Osteoblast (primary cell): ENCODE measurements at places on chromosomes 4 and X.

DNA sequence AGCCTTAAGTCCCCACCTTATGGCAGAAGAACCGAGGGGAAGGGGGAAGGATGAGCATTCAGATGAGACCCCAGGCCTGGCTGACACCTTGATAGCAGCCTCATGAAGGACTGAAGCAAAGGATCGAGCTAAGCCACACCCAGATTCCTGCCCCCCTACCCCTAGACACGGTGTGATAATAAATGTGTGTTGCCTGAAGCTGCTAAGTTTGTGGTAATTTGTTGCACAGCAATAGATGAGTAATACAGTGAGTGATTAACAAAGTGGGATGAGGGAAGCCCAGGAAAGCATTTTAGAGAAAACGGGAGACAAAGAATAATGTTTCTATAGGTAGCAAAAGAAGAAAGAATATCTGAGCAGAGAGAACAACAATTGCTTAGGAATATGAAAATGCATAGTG, 404.2 kb downstream of the MID1IP1 start:
- DNase-seq, result no peak

DNA sequence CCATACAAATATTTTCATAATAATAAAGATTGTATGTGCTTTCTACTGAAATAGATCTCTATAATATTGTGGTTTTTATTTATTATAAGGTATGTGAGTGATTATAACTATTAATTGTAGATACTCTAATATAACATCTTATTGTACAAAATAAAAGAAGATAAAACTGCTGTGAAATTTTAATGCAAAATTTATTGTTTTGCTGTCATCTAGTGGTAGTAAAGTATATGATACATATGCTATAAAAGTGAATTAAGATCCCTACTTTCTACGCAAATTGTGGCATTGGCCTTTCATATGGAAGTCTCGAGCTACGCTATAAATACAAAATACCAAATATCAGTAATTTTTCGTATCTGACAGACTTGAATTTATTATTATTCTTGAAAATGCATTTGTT, 19.3 kb downstream of the YIPF7 start:
- no peak for DNase-seq

DNA sequence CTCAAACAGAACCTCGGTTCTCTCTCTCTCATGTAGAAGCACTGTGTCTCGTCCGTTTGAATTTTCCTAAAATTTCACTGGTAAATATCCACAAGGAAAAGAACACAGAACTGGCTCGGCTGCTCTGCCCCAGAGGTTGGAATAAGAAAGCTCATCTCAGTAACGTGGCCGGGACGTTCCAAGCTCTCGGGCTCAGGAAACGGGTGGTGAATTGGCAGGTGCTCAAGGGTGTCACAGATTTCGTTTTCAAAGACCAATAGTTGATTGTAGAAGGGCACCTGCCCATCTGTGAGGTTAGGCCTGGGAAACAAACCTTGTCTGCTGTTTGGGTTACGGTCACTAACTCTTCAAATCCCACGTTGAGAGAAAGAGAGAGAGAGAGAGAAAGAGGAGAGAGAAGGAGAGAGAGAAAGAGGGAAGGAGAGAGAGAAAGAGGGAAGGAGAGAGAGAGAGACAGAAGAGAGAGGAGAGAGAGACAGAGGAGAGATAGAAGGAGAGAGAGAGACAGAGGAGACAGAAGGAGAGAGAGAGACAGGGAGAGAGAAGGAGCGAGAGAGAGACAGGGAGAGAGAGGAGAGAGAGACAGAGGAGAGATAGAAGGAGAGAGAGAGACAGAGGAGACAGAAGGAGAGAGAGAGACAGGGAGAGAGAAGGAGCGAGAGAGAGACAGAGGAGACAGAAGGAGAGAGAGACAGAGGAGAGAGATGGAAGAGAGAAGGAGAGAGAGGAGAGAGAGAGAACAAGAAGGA, 106.6 kb downstream of the CRLF2 start:
- DNase-seq, result no peak

GRCh38 chr4:89290727-89291516, 16.7 kb downstream of the GPRIN3 start:
- no peak for DNase-seq

- no peak for DNase-seq
Measured at GRCh38 chr4:61614231-61614630, 414.1 kb downstream of the ADGRL3 start.

- no peak for DNase-seq
Measured at GRCh38 chr4:143514169-143514495, 630 bp downstream of the SMARCA5 start.

DNA sequence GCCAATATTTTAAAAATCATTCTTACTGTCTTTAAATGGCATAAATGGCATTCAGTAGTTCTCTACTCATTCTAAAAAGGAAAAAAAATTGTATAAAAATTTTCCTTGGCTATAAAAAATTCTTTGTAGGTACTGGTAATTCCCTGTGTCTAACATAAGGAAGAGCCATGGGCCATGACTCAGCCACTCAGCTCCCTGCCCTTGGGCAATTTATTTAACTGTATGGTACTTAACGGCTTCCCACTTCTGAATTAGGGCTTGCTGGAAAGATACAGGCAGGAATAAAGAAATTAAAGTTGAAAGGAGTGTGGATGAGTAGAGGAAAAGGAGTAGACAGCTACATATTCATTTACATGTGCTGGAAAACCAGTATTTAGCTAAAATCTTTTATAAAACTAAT, 30.6 kb downstream of the ABHD18 start:
- DNase-seq, result no peak
